ENCODE measurements at places on chromosomes 7 and 10.

- DNase-seq, result no peak
These were observed 13.5 kb downstream of the SLK start for GRCh38 chr10:103980288-103980906.

GRCh38 chr7:53983480-53983879 is 558.7 kb upstream of the VSTM2A start:
- no peak for DNase-seq

DNA sequence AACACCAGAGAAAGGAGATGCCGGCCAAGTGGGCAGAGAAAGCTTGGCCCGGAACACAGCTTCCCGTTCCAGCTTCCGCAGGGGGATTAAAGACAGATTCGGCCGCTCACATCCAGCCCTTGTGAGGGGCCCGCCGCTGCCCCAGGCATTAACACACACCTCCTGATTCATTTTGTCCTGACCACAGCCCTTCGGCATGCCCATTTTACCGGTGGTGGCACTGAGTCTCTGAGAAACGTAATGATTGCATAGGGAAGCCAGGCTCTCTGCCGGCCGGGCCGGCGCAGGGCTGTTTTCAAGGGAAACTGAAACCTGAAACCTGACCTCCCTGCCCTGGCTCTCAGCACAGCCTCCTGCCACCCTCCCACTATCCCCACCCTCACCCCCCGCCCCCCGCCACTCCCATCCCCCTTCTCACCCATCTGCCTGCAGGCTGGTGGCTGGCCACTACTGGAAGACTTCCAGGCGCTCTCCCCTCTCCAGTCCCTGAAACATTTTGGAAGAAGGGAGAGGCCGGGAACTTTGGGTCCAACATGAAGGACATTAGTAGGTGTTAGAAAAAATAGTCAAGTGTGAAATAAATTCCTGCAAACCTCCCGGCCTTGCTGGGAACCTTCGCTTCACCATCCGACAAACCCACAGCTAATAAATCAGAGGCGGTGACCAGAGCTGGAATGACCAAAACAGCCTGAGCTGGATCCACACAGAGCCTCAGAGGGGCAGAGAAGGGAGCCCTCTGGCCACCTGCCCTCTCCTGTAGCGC is 83.5 kb upstream of the CUX1 start:
- DNase-seq, result no peak

DNA sequence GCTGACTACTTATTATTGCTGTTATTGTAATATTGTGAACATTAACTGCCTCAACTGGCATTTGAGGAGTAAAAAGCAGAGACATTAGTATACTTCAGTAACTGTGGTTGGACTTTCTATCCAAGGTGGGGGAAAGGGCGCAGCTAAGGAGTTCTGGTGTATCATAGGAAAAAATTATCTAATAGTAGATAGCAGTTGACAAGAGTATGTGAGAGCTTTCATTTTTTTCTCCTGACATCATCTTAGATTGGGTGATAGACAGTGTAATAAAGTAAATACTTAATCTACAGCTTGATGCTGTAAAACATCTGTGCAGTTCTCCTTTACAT is 68.9 kb downstream of the PHTF2 start:
- DNase-seq, result no peak

DNA sequence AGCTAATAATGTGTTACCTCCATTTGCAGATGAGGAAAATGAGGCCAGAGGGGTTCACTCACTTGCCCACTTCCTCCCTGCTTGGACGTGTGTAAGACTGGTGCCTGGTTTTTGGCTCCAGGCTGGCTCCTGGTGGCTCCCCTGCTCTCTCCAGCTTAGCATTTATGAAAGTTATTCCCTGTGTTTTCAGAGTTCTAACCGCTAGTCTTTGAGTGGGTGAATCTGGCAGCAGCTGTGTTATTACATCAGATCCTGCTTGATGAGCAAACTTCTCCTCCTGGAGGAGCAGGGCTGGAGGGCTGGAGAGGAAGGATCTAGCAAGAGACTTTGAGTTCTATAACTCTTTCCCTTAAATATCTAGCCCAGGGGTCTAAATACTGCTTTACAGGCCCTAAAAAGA is 80.9 kb upstream of the AGBL3 start:
- no peak for DNase-seq

- DNase-seq, result no peak
These were observed 66.2 kb upstream of the MXI1 start for GRCh38 chr10:110141185-110141584.

- no peak for DNase-seq
These were observed 60.1 kb downstream of the ZNF783 start for GRCh38 chr7:149321978-149322541.

DNA sequence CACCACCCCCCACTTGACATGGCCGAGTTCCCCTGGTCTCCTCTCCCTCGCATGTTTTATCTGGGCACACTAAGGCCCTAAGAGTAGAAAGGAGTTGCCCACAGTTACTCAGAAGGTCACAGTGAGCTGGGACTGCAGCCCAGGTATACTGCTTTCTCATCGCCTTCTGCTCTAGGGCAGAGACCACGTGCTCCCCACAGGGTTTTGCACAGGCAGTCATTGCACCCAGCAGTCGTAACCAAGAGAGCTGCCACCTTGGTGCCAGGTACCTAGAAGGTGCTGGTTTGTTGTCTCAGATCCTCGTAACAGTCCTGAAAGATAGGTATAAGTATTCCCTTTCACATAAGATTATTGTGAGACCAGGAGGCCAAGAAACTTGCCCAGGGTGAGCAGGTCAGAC is 1.8 kb downstream of the MINDY4 start:
- DNase-seq, result no peak

GRCh38 chr7:19146699-19147098 is 1.5 kb upstream of the FERD3L start:
- no peak for DNase-seq

- DNase-seq, result no peak
These were observed 23.6 kb upstream of the PDK4 start for GRCh38 chr7:95619921-95620320.

GRCh38 chr7:106589198-106589879 is 71.6 kb downstream of the CCDC71L start:
- no peak for DNase-seq

GRCh38 chr7:155382802-155383171 is 75.1 kb upstream of the EN2 start:
- DNase-seq, result no peak

DNA sequence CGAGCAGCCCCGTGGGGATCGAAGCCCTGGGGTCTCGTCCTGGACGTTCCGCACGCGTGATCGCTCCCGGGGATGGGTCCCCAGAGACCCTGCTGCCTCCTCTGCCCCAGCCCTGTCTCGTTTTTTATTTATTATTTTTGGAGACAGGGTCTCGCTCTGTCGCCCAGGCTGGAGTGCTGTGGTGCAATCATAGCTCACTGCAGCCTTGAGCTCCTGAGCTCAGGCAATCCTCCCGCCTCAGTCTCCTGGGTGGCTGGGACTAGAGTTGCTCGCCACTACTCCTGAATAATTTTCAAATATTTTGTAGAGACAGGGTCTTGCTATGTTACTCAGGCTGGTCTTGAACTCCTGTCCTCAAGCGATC is 319 bp upstream of the STX1A start:
- DNase-seq, result no peak

GRCh38 chr7:129886167-129886817 is 66.5 kb downstream of the UBE2H start:
- DNase-seq, result no peak

DNA sequence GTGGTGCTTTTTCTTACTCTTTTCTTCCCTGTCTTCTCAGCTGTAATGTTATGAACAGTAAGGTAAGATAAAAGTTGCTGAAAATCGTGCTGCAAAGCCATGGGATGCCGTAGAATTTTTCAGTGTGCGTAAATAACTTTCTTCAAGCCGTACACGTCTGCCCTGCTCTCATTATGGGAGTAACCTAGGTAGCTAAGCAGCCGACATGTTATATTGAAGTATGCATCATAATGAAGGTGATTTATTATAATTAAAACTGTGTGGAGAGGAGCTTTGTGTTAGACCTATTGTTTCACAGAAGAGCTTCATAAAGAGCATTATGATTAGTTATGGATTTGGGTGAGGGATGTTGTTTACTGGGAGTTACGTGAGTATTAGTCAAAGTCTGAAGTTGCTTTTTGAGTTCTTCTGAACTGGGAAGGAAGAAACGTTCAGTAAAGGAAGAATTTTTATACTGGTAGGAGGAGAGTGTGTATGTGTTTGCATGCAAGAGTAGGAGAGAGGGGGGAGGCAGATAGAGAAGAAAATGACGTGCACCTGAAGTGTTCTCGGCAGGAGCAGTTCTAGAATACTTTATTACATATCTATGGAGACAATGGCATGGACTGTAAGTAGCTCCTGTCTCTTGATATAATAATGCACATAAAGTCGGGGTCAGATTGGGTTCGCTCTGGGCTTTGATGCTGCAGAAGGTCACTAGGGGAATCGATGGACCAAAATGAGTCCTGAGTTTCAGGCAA is 56.3 kb downstream of the POU6F2 start:
- no peak for DNase-seq
